Activated CD4-positive, alpha-beta T cell treated with anti-CD3 and anti-CD28 coated beads, Interleukin-2, amount 10 ng/mL, durations not matched to agents 24 days and 14 days (primary cell): ENCODE measurements at places on chromosomes 2 and 18. TPM values are rescaled to one million over a fixed set of nuclear protein-coding genes. Genes with fewer than 3 reads are reported as not detected.
A peak's percentile ranks its signal among the peaks of the same experiment; 100 is the strongest.

DNA sequence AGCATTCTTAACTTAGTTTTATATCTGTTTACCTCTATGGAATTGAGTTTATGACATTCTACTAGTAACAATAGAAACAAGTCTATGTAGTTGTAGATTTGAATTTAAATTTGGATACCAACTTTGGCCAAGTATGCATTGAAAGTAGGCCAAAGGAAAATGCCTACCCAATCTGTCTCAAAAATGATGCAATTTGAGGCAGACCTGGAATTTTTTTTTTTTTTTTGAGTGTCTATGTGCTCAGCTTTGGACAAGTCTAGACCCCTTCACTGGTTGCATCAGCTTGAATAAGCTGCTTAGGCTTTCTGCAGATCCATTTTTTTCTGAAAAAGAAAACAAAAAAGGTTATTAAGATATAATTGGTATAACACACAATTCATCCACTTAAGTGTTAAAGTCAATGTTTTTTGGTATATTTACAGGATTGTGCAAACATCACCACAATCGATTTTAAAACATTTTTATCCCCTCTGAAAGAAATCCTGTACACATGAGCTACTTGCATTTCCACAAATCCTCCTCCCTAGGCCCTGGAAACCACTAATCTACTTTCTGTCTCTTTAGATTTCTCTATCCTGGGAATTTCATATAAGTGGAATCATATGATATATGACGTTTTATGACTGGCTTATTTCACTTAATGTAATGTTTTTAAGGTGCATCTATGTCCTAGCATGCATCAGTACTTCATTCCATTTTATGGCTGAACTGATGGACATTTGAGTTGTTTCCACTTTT is 185.1 kb upstream of the CCDC68 start:
- H3K27me3 ChIP-seq, result peaks cover 2% of the 10 kb centered on the region
- no peak overlapping the region for H3K27ac ChIP-seq
- no peaks in the 10 kb centered on the region for H3K36me3 ChIP-seq
- no peaks in the 10 kb centered on the region for H3K4me1 ChIP-seq
- no peak overlapping the region for H3K4me3 ChIP-seq
- DNase-seq, result no peak

The PKDCC gene
- total RNA-seq, result not detected in 2 replicates

GRCh38 chr2:193539188-193539587 is 1344.5 kb upstream of the TMEFF2 start:
- no peaks in the 10 kb centered on the region for H3K4me1 ChIP-seq
- no peak for DNase-seq

- H3K4me1 ChIP-seq, result no peaks in the 10 kb centered on the region
- no peak overlapping the region for H3K27ac ChIP-seq
- H3K27me3 ChIP-seq, result no peaks in the 10 kb centered on the region
- H3K4me3 ChIP-seq, result no peak overlapping the region
- no peaks in the 10 kb centered on the region for H3K36me3 ChIP-seq
These were observed 110.1 kb downstream of the MYO1B start for GRCh38 chr2:191355170-191355758.

- DNase-seq, result no peak
- peaks cover 26% of the 10 kb centered on the region for H3K4me1 ChIP-seq
- no peak overlapping the region for H3K4me3 ChIP-seq
- H3K36me3 ChIP-seq, result no peaks in the 10 kb centered on the region
- no peaks in the 10 kb centered on the region for H3K27me3 ChIP-seq
These were observed 229.2 kb downstream of the LDLRAD4 start for GRCh38 chr18:13447621-13448334.

- no peaks in the 10 kb centered on the region for H3K36me3 ChIP-seq
- H3K27ac ChIP-seq, result no peak overlapping the region
- no peaks in the 10 kb centered on the region for H3K27me3 ChIP-seq
- no peak overlapping the region for H3K4me3 ChIP-seq
- H3K4me1 ChIP-seq, result no peaks in the 10 kb centered on the region
- no peak for DNase-seq
These were observed 55.4 kb upstream of the MAP2 start for GRCh38 chr2:209368406-209368805.

The FBXO15 gene
- total RNA-seq, result 1.2 and 1.3 TPM in 2 replicates

The NGEF gene
- 1.2 and 1.3 TPM in 2 replicates for total RNA-seq

The SETBP1 gene
- 21.9 and 22.6 TPM in 2 replicates for total RNA-seq

DNA sequence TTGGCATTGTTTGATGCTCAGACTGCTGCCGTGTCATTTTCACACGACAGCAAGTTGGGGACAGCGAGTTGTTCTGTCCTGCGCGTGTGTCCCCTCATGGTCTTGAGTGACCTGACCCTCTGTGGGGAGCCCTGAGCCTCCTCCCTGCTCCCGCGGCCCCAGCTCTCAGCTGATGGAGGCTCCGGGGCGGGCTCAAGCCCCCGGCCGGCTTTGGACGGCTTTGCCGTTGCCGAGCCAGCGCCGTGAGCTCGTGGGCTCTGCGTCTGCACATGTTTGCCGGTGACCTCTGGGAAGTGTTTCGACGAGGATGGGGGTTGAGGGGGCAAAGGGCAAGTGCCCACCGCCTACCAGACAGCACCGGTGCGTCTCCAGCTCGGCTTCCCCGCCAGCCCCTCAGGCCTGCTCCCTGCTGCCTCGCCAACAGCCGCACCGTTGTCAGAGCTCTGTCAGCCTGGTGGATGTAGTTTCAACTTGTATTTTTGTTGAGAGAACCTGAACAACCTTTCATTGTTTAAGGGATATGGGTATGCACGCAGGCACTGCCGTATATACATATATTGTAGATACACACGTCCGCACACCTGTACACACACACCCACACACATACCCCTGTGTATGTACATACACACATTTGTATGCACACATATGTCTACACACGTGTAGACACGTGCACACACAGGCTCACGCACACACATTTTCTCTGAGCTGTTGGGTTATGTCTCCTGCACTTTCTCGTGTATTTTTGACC is 13.7 kb downstream of the PDCD1 start:
- H3K4me3 ChIP-seq, result peak overlapping the region; percentile 73
- H3K36me3 ChIP-seq, result peaks cover 18% of the 10 kb centered on the region
- peak overlapping the region; percentile 89 for H3K27ac ChIP-seq
- H3K27me3 ChIP-seq, result no peaks in the 10 kb centered on the region
- DNase-seq, result no peak

DNA sequence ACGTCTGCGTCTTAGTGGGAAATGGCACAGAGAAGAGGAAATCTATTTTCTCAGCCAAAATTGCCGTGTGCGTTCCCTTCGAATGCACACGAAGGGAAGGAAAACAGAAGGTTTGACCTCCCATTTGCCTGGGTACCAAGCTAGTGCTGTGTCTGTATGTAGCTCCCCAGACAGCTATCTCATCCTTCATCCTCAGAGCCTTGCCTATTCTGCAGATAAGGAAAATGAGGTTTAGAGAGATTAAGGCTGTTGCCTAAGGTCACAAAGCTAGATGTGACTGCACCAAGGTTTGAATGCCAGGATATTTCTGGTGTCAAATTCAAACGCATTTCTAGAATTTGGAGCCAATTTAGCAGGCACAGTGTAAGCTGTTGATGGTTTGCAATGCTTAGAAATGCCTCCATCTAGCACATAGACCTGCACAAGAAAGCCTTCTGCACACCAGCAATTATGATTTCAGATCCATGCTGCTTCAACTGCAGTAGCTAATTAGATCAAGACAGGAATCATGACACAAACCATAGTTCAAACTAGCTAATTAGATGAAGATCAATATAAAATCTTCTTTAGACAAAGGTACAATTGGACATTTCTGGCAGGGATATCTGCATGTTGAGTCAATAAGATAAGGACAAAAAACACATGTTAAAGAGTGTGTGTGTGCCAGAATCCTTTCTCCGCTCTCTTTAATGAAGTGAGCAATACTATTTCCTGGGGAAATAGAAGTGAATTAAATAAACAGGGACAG is 115.1 kb downstream of the CMPK2 start:
- no peak overlapping the region for H3K27ac ChIP-seq
- H3K36me3 ChIP-seq, result no peaks in the 10 kb centered on the region
- no peak for DNase-seq
- H3K27me3 ChIP-seq, result peaks cover 16% of the 10 kb centered on the region
- H3K4me1 ChIP-seq, result no peaks in the 10 kb centered on the region
- no peak overlapping the region for H3K4me3 ChIP-seq

DNA sequence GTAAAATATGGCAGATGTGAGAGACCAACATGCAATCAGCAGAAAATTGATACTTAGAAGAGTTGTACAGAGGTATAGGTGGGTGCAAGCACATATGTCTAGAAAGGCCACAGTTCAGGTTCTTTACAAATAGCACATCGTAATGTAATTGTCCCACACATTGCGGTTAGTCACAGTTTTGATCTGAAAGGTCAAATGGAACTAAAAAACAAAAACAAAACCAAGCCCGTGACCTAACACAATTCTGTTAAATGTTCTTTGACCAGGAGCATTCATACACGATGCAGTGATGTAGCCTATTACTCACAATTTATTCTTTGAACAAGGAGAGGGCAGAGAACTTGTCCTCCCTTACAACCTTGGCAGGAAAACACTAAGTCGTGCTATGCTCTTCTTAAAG is 108.9 kb upstream of the MAP4K3 start:
- peaks cover 10% of the 10 kb centered on the region for H3K4me1 ChIP-seq
- no peak overlapping the region for H3K27ac ChIP-seq
- H3K36me3 ChIP-seq, result no peaks in the 10 kb centered on the region
- DNase-seq, result no peak
- H3K4me3 ChIP-seq, result no peak overlapping the region
- peaks cover 10% of the 10 kb centered on the region for H3K27me3 ChIP-seq

DNA sequence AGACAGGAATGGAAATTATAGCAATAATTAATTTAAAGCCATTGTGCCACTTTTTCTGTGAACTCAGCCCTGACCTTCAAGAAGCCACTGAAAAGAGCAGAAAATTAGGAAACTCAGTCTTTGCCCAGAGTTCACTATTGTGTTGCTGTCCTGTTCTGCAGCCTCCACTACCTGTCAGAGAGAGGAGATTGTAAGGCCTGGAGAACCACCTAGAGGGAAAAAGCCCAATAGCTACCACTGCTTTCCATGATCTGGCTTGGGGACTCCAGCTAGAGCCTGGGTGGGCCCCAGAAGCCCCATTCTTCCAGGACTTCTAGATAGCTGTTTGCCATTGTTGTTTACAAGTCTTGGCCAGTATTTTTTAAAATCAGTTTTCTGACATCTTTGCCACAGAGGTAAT is 176.1 kb upstream of the KLF7 start:
- no peak overlapping the region for H3K27ac ChIP-seq
- H3K36me3 ChIP-seq, result no peaks in the 10 kb centered on the region
- peaks cover 23% of the 10 kb centered on the region for H3K4me1 ChIP-seq
- no peak for DNase-seq
- H3K4me3 ChIP-seq, result no peak overlapping the region
- H3K27me3 ChIP-seq, result no peaks in the 10 kb centered on the region

The TOGARAM2 gene
- total RNA-seq, result 4.8 and 6.7 TPM in 2 replicates

- peaks cover 42% of the 10 kb centered on the region for H3K4me1 ChIP-seq
- no peak overlapping the region for H3K27ac ChIP-seq
- no peak overlapping the region for H3K4me3 ChIP-seq
These were observed 57.1 kb downstream of the MAP4K4 start for GRCh38 chr2:101754618-101755017.

The SLC20A1 gene
- 180 and 182 TPM in 2 replicates for total RNA-seq

The ERMN gene
- total RNA-seq, result 1.4 and 1.6 TPM in 2 replicates

GRCh38 chr18:36401462-36401861 is 103.9 kb downstream of the FHOD3 start:
- H3K27ac ChIP-seq, result no peak overlapping the region
- no peaks in the 10 kb centered on the region for H3K27me3 ChIP-seq
- no peak overlapping the region for H3K4me3 ChIP-seq

The MRPS5 gene
- total RNA-seq, result 97.4 and 103 TPM in 2 replicates

The COBLL1 gene
- total RNA-seq, result not detected in 2 replicates

The VAMP5 gene
- 33.1 and 37.9 TPM in 2 replicates for total RNA-seq

The CKAP2L gene
- 17.8 and 17.9 TPM in 2 replicates for total RNA-seq

GRCh38 chr2:149038442-149039212 is at the start of gene LYPD6B:
Gene LYPD6B (plus strand): TSS chr2:149038699. CDS start chr2:149130949, 92,250 bp downstream.
- H3K4me3 ChIP-seq, result peak within 1 kb of the TSS; percentile 45
- H3K27ac ChIP-seq, result no peak within 1 kb of the TSS
- H3K4me1 ChIP-seq, result no peaks in the 10 kb centered on the region
- no peak for DNase-seq
- no peaks in the 10 kb centered on the region for H3K36me3 ChIP-seq

- peaks cover 6% of the 10 kb centered on the region for H3K4me1 ChIP-seq
- no peak for DNase-seq
- H3K4me3 ChIP-seq, result no peak overlapping the region
- no peaks in the 10 kb centered on the region for H3K27me3 ChIP-seq
These were observed 110.9 kb downstream of the STK39 start for GRCh38 chr2:168136392-168136977.
